ENCODE measurements at places on chromosomes 11 and 22.

DNA sequence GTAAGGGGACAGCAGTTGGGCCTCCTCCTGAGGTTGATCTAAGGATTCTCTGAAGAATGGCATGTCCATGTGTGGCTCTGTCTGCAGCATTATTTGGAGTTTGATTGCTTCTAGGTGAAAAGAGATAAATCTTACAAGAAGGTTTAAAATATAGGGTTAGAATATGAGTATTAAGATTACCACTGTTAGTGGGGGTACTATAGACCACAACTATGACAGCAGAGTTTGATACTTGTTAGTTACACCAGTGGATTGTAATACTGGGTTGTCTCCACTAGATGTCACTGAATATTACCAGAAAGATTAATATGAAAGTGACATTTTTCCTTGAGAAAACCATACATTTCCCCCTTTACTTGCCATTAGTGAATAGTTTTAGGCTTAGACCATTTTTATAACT is 47.9 kb downstream of the ZNF280B start:
- no peak for DNase-seq

DNA sequence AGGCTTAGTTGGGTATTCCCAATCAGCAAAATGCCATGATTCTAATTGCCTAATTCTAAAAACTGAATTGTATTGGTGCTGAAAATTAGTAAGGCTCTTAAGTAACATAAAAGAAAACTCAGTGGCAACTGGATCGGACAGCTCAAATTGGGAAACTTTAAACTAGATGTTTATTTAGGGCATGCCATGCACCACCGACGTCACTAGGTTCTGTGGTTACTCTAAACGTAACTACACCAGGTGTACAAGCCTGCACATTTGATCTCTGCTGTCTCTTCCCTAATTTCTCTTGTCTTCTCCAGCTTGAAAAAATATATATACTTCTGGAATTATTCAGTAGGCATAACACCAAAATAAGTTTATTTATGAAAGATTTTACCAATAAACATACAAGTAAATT is 378.2 kb downstream of the DCDC1 start:
- no peak for DNase-seq

DNA sequence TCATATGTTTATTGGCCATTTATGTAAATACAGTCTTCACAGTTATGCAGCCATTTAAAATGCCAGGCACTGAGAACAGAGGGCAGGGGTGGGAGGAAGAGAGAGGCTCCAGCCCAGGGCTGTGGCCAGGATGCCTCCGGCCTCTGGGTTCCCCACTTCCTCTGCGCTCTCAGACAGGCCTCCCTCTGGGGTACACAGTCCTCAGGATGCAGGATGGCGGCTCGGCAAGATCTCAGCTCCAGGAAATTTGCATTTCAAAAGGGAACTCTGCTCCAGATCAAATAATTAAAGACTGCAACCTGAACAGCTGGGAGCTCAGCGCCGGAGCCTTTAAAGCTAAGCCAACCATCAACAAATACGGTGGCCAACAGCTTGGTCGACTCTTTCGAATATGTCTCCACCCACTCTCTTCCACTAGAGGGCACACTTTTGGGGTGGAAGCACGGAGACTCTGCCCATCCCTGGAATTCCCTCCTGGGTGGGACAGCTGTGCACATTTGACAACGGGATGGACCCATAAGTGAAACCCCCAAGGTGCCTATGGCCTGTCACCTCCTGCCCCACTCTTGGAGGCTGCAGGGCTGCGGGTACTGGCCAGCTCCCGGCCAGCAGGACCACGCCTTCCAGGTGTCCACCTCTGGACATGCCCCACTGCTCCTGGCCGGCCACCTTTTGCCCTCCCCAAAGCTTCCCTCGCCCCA is 1044.7 kb downstream of the BRD1 start:
- no peak for DNase-seq

DNA sequence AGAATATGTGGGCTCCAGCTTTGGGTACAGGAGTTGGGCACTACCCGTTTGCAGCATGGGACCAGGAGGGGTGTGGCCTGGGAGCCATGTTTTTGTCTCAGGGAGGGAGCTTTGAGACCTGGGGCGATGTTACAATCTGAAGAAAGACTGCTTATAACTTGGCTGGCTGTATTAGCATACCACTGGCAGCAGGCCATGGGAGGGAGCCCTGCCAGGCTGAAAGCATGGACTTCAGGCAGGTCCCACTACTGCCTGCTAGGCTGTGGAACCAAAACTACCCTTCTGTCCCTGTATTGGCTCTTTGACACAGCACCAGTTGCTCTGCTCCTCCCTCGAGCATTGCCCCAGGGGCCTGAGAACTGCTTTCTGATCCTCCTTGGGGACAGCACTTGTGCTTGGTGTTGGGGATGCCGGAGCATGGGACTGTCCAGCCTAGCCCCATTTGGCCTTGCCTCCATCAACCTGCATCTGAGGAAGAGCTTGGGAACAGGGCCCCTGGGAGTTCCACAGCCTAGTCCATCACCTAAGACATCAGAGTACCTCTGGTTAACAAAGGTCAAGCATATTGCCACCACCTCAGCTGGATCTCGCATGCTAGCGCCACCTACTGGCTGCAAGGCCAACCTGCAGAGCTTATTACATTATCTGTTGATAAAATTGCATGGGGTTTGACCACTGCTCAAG is 217.4 kb downstream of the SBF2 start:
- peak; percentile 11 for DNase-seq

Measured in HFFc6 (cell line).